ENCODE measurements at places on chromosomes 2 and 18.

DNA sequence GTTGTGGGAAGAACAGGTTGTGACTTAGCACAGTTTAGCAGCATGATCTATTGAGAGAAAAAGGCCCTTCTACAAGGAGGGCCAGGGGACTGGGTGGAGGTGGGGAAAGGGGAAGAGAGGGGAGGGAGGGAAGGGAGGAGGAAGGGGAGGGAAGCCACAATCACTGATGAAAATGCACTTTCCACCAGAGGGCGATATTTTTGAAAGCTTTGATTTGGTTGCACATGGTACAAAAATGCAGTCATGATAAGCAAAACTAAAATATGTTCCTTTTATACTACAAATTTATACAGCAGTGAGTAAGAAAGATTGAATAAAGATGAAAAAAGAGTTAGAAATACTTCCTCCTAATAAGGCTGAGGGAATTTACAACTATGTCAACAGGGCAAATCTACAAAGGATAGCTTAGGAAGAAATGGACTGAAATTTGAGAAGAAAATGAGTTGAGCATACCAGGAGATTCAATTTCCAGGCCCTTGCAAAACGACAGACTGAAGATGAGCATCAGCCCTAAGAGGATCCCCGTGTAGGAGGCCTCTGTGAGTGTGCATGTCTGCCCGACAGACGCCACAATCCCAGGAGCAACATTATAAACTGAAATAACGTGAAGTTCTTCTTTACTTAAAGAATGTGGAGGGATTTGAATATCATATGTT lies 17.2 kb downstream of the SH3YL1 start:
- DNase-seq: no peak

GRCh38 chr2:38619458-38620164 lies 16.9 kb upstream of the HNRNPLL start:
- DNase-seq: no peak

DNA sequence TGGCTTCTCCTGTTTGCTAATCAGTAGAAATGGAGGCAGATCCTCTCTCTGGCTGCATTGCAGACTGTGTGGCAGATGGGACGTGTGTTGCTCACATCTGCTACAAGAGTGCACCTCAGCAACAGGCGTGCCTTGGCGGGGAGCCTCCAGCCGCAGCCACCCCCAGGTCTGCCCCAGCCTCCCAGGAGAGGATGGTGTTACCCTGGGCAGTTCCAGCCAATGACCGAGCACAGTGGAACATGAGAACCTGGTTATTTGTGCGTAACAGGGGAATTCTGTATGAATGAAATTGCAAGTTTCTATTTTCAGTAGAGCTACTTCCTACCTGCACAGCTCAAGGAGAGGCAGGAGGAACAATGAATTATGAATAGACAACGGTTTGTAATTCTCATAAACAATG lies 130.6 kb upstream of the CBLN2 start:
- no peak for DNase-seq

- DNase-seq: no peak
Measured at GRCh38 chr2:10185046-10185445, 62.5 kb downstream of the RRM2 start.

DNA sequence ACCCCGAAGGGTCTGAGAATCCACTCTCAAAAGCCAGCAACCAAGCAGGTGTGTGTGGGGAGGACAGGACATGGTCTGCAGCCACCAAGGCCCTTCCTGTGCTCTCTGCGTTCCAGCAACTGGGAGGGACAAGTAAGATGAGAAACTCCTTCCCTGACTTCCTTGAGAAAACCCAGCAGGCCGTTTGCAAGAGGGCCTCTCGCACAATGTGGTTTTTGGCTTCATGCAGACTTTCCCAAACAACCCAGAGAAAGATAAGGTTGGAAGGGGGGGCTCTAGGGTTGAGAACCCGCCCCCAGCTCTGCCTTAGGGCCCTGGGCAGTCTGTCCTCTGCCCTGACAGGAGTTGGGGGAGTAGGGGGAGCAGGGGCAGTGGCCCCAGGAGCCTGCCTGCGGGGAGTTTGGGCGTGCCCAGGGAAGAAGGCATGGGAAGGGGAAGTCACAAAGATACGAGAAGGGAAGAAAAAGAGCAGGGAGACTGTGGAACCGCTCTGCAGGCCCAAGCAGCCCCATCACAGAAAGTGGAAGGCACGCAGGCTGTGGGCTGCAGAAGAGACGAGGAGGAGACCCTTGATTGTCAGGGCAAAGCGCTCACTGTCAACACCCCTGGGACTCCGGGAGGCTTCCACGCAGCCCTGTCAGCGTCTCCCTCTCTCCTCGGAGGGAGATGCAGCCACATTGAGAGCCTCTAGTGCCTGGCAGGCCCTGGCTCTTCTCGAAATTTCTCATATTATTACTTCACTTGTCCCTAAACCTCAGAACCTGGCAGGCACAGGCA lies 99.8 kb downstream of the SMAD7 start:
- DNase-seq: no peak

DNA sequence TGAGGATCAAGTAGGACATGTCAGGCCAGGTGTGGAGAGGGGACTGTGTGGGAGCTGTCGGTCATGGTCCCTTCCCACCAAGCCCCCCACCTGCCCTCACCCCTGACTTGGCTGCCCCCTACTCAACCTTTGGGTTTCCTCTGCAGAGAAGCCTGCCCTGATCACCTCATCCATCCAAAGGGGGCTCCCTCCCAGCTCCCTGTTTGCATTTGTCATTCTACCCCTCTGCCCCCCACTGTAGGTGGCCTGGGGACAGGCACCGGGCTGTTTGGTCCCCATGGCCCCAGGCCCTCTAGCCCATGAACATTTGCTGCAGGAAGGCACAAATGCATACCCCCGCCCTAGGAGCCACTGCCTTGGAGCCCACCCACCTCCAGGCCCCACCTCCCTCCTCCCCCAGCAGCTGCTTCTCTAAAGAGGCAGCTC lies 115.0 kb downstream of the SMAD7 start:
- DNase-seq: no peak

Data from osteocyte (in vitro differentiated cells).